ENCODE measurements at places on chromosomes 7 and 10.
A peak's percentile ranks its signal among the peaks of the same experiment; 100 is the strongest.

GRCh38 chr7:37820708-37821468, 27.5 kb upstream of the NME8 start:
- no peak for DNase-seq

- no peak for DNase-seq
Observed at GRCh38 chr7:23915236-23915635, 205.2 kb downstream of the STK31 start.

DNA sequence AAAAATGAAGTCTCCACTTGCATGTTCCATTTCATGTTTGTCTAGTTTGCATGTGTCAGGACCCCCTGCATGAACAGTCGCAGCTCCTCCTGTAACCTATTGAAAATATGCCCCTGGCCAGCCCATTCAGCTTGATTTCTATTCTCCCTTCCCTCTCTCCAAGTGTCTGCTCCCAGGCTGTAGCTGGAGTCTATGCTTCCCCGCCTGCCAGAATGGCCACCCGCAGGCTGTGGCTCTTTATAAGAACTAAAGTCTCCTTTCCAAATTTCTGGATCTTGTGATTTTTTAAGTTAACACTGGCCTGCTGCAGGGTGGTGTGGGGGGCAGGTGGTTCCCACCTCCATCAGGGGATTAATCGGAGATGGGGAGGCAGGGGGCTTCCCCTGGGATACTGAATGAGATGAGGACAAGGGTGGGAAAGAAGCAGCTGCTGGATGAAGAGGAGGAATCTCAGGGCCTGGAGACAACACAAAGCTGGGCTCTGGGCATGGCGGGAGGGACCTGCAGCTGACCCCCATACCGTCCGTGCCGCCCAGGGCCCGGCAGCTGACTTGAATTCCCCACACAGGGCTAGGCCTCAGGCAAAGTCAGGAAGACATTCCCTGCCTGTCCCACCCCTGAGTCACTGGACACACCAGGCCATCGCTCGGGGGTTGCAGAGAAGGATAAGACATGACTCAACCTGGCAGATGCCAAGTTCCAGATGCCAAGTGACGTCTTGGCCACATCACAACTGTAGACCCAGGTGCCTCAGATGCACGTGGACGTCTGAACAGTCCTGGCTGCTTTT, 399.5 kb upstream of the FOXK1 start:
- no peak for DNase-seq

DNA sequence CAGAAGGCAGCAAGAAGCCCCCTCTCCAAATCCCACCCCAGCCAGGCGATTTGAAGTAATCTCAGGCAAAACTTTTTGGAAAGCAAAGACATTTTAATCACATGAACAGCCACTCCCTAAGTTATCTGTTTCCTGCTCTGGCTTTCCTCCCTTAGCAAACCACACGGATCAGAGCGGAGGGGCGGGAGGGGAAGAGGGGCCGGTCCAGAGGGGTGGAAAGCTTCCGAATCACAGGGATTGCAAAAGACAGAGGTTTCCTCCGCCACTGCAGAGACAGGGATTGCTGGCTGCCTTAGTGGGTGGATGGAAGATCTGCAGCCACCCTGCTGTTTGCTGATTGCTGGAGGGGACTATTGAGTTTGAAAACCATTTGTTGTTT, 41.2 kb downstream of the ZCCHC24 start:
- peak; percentile 92 for DNase-seq

DNA sequence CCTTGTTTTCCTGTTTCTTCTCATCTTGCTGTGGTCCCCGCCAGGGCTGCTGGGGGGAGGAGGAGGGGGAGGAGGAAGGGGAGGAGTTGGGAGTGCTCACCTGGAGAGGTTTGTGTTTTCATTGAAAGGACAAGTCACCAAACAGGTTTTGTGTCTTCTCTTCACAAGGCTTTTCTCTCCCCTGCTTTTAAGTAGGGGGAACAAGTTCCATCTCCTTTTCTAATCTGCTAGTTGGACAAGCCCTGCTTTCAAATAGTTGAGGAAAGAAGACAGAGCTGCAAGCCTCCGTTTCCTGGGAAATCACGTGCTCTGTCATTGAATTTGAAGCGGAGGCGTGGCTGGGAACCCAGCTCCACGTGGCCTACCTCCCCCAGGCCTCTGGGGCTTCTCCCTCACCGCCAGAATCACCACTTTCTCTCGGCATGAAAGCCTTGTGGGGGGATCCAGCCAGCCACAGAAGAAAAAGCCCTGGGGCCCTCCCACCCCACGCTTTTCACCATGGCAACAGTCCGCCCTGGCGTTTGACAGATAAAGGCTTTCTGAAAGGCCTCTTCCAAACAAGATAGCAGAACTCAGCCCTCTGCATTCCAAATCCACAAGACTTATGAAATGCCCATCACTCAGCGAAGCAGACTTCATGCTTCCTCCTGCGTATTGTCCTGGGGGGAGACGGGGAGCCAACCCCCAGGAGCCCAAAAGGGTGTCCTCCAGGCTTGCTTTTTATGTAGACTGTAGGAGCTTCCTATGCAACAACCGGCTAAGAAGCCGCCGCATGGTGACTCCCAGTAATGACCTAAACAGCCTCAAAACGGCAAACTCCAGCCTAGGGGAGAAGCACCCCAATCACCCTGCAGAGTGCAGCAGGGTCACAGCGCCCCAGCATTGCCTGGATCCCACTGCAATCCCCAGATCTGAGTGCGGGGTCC, 51.7 kb downstream of the PROSER2 start:
- DNase-seq: no peak

GRCh38 chr10:69936091-69936490, 116.6 kb upstream of the MACROH2A2 start:
- peak; percentile 55 for DNase-seq

DNA sequence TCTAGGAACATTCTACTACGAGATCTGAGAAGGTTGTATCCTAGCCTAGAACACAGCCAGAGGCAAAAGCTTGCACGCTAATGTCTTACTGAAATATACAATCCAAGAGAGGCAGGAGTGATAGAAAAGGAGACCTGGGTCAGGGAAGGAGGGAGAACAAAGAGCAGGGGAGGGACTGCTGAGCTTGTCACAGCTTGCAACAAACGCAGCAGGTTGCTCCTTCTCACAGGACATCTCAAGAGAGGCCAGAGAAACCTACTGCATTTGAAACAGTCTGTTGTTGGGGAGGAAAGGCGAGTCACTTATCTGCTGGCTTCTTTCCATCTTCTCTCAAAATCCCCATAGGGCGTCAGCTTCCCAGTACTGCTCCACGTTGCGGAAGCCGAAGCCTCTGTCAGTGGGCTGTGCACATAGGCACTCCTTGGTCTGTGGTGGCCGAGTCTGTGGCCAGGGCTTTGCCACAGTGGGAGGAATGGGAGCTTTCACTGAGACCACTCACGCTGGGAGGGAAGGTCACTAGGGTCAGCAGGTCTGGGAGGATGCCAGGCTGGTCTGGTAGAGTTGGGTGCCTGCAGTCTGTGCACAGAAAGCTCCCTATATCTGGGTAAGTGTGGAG, 25.8 kb upstream of the GPNMB start:
- no peak for DNase-seq

GRCh38 chr7:108094346-108094745, 35.8 kb downstream of the LAMB4 start:
- no peak for DNase-seq

- DNase-seq: no peak
Observed at GRCh38 chr10:11223081-11223480, 205.4 kb downstream of the CELF2 start.

GRCh38 chr7:25857376-25858067, 294.5 kb upstream of the NFE2L3 start:
- peak; percentile 96 for DNase-seq

DNA sequence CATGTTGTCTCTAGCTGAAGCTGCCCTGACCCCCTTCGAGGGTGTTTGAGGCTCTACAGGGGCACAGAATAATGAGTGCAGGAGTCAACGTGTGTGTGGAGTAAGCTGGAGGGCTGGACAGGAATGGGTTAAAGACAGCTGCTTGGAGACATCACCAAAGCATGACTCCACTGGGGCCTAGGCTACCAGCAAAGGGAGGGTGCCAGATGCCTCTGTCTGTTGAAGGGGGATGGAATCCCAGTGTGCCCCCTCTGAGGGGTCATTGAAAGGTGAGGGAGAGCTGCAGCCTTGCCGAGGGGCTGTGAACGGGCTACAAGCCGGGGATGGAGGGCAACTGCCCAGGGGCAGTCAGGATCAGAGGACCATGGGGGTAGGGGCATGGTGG, 51.7 kb upstream of the PODXL start:
- no peak for DNase-seq

GRCh38 chr7:48587475-48587874, 336.9 kb upstream of the CDC14C start:
- no peak for DNase-seq

DNA sequence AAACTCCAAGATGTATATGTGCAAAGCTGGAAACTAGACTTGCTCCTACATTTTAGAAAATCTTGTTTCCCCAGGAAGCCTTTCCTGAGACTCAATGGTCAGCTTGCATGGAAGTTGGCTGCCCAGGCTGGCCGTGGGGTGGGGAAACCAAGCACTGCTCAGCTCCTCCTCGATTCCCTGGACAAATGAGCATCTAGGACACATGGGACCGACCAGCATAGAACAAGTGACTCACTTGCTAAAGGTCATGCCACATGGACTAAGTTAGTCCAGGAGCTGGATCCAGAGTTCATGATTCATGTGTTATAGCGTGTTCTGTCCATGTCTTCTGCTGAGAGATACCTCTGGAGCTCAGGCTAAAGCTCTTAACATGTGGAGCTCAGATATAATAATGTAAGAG, 6.2 kb downstream of the FAM180A start:
- no peak for DNase-seq

- no peak for DNase-seq
Observed at GRCh38 chr7:18414885-18415284, 80.7 kb upstream of the HDAC9 start.

DNA sequence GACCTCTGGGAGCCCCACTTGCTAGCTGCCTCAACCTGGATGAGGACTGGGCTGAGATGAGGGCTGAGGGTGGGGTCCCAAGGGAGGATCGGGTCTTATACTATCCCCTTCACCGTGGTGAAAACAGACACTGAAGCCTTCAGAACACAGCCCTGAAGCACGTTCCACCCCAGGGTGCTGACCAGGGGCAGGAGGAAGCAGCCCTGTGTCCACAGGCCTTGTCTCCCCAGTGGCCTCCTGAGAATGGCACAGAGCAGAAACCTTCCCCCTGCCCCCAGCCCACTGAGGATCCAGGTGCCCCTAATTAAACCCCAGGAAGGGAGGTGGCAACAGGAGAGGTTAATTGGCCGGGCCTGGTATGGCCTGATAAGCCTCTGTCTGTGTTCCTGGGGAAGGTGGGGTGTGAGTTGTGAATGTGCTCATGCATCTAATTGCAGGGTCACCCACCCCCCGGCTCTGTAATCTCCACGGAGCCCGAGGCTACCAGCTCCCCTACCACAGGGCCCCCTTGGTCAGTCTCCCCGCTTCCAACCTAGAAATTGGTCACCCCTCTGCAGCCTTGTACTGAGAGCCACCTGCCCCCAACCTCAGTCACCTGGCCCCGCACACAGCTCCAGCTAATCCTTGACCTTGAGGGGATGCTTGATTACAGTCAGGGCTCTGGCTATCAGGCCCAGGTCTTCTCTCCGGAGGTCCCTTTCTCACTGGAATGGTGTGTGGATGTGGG, 159.0 kb upstream of the UNC5B start:
- DNase-seq: no peak

GRCh38 chr7:70171369-70171920, 573.2 kb downstream of the AUTS2 start:
- no peak for DNase-seq

DNA sequence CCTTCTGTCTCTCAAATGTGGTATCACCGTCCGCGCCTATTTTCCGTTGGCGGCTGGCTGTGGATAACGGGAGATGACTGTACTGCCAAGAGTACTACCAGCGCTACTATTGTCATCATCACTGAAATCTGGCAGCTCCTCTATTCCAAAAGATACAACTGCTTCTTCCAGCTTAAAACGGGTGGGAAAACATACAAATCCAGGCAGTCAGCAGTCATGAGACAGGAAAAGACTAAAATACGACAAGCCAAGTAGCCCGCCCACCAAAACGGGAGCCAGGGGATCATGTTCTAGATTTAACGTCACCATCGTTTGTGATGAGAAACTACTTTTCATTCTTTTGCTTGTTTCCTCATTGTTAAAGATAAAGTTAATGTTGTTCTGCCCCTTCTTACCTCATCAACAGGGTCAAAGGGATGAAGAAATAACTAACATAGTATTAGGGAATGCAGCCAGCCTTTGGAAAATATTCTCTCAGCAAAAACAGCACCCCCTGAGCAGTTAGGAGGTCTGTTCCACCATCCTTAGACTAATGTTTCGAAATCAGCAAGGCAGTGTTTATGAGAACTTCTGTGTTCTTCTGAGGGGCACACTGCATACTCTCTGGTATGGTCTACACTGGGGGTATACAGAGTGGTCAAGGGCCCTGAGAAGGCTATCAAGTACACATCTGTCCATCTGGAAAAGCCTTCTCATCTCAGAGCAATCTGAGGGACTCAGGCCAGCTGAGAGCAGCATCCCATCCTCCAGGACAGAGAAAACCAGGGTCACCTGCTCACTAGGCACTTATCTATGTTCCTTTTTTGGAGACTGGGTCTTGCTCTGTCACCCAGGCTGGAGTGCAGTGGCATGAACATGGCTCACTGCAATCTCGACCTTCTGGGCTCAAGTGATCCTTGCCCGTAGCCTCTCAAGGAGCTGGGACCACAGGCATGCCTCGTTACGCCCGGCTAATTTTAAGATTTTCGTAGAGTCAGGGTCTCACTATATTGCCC, 47.5 kb downstream of the GNA12 start:
- peak; percentile 38 for DNase-seq

- DNase-seq: no peak
Observed at GRCh38 chr7:133846203-133846945, 280.8 kb upstream of the LRGUK start.

DNA sequence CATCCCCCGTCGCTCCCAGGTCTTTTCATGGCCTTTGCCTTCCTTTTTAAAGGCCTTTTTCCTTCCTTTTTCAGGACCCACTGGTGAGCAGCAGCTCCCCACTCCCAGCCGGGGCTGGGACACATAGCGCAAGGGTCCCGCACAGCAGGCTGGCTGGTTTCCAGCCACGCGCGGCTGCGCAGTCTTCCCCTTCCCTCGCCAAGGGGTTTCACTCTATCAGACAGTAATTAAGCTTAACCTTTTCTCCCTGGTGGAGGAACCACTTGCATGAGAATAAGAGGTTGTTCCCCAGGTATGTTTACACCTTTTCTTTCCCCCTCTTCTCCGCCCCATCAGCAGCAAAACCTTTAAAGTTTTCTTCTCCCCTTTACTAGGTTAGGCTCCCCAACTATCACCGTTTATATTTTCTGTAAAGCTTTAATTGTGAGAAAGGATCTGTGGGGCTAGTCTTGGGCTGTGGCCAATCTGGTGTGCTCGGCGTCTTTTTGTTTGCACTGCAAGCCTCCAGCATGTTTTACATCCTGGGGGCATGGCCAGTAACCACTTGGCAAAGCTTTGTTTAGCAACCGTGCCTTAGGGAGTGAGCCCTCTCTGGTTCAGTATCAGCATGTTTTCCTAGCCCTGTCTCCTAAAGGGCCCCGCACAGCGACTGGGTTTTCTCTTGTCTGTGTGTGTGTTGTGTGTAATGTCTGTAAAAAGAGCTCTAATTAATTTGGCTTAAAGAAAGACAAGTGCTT, 219.6 kb downstream of the PHF14 start:
- no peak for DNase-seq

DNA sequence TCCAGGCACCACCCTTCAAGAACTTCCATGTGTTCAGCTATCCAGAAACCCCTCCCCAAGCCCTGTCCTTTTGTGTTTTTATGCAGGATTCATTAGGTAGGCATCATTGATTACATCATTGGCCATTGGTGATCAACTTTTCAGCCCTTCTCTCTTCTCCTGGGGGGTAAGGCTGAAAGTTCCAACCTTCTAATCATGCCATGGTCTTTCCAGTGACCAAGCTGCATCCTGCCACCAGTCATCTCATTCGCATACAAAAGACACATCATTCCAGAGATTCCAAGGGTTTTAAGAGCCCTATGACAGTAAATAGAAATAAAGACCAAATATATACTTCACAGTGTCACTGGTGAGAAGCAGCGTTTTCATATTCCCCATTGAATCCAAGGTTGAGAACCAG, 48.2 kb downstream of the DNAJC12 start:
- no peak for DNase-seq

All from NB4 (cell line).